ENCODE measurements at places on chromosomes 6 and 20.

GRCh38 chr6:113315165-113315564, 542.0 kb upstream of the MARCKS start:
- DNase-seq: no peak

DNA sequence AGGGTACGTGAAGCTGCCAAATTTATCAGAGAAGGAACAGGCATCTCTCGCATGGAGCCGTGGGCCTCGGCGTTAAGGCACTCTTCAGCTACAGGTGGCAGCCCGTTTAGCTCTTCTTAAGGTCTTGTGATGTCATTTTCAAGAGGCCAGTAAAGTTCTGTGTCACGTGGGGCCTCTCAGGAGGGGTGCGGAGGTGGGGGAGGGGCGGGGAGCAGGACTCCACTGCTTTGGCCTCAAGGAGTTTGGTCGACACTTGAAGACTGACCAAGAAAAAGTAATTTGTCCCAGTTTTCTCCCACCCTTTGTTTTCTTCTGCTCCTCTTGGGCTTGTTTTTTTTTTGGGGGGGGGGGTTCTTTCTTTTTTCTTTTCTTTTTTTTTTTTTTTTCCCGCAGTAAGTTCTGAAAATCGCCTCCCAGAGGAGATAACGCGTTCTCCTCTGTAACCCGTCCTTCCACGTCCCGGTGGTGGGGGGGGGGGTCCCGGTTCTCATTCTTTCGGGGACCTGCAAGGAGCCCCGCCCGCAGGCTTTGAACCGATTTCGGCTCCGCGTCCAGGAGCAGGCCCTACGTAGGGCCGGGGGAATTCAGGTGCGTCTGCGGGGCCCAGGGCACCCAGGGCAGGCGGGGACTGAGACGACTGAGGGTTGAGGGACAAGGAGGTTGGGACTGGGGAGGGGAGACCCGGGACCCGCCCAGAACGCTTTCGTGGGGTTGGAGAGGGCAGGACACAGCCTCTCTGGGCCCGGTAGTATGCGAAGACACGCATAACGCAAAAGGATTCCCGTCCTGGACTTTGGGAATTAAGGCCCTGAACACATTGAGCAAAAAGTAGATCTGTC, 26.0 kb downstream of the GPX6 start:
- DNase-seq: peak; percentile 64

DNA sequence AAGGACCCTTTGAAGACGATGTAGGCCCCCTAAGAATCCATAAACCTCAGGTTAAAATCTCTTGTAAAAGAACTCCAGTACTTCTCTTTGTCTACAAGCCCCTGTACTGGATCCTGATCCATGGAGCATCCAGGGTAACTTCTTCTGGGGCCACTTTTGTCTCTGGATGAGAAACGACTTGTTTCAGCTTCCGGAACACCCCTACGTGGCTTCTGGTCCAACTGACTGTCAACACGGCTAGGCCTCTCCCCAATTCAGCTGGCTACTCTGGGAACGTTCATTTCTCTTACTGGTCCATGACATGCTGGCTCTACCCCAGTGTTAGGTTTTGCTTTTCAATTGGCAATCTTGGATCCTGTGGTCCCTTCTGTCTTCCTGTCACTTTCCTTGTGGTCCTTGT, 198.0 kb downstream of the BACH2 start:
- no peak for DNase-seq

- no peak for DNase-seq
Measured at GRCh38 chr6:143299253-143300166, 151.0 kb downstream of the ADAT2 start.

DNA sequence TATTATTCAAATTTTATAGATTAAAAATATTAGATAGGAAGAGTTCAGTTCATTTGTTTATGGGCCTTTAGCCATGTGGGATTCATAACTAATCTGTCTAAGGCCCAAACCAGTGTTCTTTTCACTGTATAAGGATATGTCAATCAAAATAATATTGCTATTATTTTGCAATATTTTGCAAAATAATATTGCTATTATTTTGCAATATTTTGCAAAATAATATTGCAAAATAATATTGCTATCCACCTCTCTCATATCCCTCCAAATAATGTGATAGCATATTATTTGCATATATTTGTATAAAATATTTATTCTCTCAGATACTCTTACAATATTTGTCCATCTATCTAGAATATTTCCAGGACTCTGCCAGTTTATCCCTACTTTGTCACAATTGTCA, 595.3 kb upstream of the PTCHD4 start:
- no peak for DNase-seq

DNA sequence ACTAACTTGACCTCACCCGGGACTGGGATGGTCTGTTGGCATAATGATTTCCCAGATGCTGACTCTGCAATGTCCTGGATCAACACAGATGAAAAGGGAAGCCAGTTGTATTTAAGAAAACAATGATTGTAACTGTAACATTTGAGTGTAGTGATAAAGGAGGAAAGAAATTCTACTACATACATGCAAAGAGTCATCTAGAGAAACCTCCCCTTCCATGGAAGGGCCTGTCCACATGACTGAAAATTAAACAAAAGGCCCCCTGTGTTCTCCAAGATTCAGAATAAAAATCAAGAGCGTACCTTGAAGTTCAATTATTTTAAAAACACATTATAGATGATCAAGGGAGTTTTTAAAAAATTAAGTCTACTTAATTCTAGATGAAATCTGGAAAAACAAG, 151.2 kb downstream of the FOXC1 start:
- no peak for DNase-seq

DNA sequence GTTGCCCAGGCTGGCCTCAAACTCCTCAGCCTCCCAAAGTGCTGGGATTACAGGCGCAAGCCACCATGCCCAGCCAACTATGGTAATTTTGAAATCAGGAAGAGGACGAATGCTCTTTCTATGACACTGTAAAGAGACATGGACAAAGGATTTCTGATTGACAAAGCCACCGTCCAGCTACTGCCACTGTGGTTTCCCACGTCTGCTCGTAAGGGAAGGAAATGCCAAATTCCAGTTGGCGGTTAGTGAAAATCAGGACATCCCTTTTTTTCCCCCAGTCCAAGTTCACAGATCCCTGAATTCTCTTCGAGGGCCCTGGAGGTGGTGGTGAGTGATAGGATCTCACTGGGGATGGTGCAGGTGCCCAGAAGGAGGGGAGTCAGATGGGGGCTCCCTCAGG, 31.2 kb downstream of the SNAI1 start:
- DNase-seq: no peak

DNA sequence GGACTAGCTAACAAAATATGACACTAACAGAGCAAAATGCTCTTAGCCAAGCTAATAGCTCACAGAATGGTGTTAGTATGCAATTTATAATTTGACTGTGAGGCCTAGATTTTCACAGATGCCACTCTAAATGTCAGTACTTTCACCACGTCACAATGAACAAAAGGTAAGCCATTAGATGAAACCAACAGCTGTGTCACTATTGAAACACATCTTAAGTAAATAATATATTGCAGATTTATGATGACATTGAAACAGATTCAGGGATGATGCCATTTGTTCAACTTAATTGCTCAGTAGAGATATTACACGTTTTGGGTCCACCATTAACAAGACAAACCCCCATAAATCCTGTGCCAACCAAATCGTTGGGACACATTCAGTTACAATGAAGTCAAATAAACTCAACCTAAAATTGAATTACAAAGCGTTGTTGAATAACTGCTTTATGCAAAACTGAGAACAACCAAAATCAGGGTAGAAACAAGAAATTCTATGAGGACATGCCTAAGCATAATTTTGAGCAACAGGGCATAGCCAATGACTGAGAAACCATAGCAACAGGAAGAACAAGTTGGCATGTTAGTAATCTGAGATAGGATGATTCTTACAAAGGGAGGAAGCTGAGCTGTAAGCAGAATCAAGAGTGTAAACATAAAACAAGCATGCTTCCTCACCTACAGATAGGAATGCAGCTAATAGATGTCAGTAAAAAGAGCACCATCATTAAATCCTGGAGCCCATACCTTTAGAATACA, 85.6 kb upstream of the KHDRBS2 start:
- DNase-seq: no peak

DNA sequence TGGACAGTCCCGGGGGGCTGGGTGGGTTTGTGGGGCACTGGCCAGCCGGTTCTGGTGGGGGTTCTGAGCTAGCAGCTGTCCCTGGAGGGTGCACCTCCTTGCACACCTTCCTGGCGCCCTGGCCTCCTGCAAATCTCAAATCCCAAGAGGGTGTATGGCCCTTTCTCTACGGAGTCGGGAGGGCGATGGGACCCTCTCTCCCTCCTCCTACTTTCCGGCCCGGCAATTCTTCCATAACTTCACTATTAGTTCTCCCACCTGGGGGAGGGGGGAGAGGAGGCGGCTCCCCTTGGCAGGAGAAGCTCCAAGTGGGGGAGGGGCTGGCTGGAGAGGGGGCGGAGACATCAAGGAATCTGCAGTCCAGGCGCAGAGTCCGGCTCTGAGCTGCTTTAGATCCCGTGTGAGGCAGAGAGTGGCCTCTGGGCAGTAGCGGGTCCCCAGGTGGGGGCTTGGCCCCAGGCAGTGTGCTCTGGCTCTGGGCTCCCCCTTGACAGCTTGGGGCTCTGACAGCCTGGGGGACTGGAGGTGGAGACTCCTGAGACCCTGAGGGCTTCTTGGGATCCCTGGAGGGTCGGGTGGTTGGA, 1.4 kb upstream of the LAMA5 start:
- peak; percentile 78 for DNase-seq

DNA sequence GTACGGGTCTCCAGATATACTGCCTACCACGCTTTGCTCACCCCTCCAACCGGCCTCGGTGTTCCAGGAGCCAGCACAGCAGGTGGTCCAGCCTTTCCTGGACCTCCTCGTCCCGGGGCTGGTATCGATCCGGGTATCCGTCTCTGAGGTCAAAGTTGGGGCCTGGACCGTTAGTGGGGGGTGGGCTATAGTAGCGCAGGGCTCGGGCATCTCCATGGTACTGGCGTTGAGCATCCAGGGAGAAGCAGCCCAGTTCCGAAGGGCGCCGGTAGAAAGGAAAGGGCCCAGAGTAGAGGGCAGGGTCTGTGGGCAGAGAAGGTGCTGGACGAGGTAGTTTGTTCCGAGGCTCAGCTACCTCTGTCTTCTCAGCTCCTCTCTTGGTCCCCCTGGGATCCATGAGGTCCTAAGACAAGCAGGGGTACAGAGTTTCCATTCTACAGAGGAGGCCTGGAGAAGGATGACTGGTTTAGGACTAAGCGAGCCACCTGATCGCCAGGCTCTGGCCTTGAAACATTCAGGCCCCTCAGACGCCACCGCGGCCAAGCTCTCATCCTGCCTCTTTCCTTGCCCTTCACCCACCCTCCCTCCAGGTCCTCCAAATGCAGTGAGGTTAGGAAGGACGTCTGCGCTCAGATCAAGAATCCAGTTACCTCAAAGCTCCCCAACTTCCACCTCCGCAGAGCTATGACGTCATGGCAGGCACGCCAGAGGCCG, 502 bp downstream of the DXO start:
- DNase-seq: no peak

DNA sequence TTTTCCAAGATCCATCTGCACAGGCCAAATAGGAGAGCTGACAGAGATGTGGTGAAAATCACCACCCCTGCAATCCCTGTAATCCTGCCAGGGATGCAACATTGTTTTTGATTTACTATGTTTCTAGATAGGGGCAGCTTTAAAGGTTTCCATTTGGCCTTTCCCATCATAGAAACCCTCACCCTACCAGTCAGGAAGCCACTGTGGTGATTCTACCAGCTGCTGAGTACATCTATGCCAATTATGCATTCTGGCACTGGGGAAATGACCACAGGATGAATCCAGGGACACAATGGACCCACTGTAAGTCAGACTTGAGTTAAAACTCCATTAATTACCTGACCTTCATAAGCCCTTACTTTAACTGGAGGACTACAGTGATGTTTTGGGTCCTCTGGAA, 130.4 kb downstream of the TNFRSF21 start:
- no peak for DNase-seq

DNA sequence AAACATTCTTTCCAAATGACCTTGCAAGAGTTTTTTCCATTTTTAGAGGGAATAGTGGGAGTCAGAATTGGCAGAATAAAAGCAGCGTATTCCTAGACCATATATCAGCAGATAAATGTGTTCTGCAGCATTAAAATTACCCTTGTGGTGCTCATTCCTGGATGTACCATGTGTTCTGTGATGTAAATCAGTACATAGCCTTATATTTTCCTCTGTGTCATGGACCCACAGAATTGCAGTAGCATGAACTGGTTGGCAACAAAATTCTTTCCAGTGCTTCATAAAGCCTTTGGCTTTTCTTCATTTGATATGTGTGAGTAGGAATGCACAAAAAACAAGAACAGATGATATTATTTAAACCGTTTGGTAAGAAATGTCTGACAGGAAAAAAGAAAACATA, 32.5 kb downstream of the ANKEF1 start:
- DNase-seq: no peak

- no peak for DNase-seq
Measured at GRCh38 chr6:170134031-170134470, 156.8 kb downstream of the DLL1 start.

DNA sequence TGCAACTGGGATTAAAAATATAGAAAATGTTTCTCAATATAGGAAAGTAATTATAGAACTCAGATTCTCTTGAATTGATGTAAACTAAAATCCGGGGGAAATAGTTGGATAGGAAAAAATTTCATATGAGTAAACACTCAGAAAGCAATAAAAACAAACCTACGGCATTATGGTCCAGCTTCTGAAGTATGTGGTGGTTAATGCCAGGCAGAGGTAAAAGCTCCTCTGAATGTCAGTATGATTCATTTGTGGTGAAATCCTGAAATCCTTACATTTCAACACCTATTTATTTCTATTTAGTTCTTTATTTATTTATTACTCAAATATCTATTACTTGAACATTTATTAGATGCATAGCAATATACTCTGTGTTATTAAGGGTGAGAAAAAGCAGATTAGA, 145.1 kb downstream of the RIMS1 start:
- no peak for DNase-seq

DNA sequence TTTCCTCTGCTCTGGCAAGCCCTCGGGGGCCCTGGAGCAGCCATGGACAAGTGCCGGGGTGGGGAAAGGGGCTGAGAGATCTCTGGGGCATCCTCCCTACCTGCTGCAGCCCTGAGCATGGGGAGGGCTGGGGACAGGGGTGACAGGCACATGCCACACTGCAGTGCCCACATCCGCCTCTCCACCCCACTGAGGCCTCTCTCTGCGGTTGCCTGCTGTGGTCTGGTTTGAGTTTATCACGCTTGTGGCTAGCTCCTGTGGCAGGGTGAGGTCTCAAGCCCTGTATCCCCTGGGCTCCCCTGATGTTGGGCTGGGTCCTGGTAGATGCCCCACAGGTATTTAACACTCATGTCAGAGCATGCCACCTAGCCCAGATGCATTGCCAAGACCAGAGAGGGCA, 52.9 kb upstream of the MLN start:
- DNase-seq: no peak

GRCh38 chr6:143774347-143774746, 68.8 kb upstream of the LTV1 start:
- no peak for DNase-seq

DNA sequence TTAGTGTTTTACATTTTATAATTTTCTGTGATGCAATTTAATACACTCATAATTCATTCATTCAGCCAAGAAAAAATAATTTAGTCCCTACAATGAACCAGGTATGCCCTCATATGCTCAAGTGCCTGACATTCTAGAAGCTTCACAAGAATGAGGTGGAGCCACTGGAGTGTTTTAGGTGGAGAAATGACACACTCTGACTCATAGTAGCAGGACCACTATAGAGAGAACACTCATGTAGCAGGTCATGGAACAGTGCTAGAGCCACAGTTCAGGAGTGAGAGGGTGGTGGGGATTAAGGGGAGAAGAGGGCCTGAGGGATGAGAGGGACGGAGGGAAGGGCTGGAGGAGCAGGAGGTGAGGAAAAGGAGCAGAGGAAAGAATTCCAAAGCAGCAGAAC, 1.4 kb upstream of the HLA-G start:
- DNase-seq: no peak

Data from SK-N-SH (cell line).